ENCODE measurements at places on chromosomes 6 and 20. TPM values are rescaled to one million over a fixed set of nuclear protein-coding genes. Genes with fewer than 3 reads are reported as not detected.

The DEFB118 gene
- not detected for total RNA-seq

- DNase-seq: no peak
Observed at GRCh38 chr6:80725156-80725930, 618.9 kb downstream of the BCKDHB start.

- no peak for DNase-seq
Observed at GRCh38 chr20:62962221-62962879, 9.8 kb downstream of the SLC17A9 start.

The GMDS gene
- 37.0 TPM for total RNA-seq

DNA sequence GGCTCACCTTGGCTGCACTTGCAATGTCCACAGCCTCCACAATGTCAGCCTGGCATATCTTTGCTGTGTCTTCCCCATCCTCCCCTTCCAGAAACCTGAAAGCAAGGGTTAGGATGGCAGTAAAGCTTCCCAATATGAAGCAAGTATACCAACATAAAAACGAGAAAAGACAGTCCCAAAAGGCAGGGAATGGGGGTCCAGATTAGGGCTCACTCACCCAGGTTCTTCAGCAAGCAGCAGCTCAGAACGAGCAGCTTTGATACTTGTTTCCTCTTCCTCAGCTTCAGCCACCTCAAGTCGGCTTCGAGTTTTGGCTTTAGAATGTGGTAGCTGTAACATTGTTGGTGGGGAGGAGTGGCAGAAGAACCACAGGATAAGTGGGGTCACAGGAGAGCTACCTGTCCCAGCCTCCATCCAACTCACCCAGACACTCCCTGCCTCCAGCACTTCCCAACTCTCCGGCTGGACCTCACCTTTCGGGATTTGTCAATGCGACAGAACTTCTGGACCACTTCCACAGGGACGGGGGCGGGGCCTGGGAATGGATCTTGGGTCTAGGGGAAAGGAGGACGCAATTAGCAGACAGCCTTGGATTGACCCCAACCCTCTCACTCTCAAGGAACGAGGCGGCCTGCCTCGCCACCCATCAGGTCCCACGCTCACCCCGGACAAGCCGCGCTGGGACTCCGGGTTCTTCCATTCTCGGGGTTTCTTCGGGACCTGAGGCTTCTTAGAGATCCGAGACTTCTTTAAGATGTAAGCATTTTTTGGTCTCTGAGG, 708 bp downstream of the WDR46 start:
- no peak for DNase-seq

The PLCB4 gene
- 0.21 TPM for total RNA-seq

The KIAA1586 gene
- 2.3 TPM for total RNA-seq

GRCh38 chr6:41503827-41504465, 42.2 kb upstream of the FOXP4 start:
- DNase-seq: no peak

The BCAS4 gene
- total RNA-seq: 4.4 TPM

- DNase-seq: no peak
Observed at GRCh38 chr6:148869585-148869984, 122.8 kb downstream of the UST start.

- no peak for DNase-seq
Observed at GRCh38 chr6:31614075-31614619, 887 bp upstream of the AIF1 start.

DNA sequence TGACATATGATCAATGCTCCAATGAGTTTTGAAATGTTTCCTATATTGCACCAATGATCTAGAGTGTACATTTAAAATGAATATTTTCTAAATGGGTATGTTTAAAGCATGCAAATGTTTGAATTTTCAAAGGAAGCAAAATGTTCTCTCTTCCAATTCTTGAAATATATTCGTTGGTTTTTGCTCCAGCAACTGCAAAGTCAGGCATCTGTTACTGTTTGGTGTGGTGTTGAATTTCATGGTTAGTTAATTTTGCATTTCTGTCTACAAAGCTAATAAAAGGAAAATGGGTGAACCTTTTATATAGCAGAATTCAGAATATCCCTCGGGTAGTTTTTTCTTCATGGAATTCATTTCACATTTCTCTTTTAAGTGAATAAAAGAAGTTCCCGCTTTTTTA, 1018.3 kb downstream of the GRIK2 start:
- DNase-seq: no peak

DNA sequence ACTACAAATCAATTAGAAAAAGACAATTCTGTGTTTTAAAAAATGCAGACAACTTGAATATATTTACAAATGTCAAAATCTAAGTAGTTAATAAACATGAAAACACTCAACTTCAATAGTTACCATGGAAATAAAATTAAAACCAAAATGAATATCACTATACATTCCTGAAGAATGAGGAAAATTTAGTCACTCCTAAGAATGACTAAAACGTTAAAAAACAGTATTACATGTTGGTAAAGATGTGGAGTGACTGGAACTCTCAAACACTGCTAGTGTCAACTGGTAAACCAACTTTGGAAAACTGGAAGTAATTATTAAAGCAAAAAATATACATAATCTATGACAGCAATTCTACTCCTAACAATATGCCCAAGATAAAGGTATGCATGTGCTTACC, 36.3 kb downstream of the AHI1 start:
- DNase-seq: no peak

- no peak for DNase-seq
Observed at GRCh38 chr20:3459881-3460307, 10.9 kb upstream of the ATRN start.

DNA sequence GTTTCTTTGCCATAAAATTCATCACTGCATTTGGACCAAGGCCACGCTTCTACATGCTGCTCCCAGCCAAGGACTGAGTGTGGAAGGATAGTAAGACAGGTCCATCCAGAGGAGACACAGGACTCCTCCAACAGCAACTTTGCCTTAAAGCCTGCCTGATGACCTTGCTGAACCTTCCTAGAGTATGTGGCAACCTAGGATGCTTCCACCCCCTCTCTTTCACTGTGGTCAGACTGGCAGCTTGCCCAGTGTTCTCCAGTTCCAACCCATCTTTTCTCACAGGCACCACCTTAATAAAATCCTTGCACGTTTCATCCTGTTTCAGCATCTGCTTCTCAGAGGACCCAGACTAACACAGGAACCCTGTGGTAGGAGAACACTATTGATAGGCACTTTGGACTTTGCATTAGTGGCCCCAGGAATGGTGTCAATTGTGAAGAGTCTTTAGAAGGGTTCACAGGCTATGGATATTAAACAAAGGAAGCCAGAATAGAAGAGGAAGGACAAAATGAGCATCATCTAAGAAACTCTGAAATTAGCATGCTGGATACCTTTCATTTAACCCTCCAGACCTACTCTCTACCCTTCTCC, 2.4 kb upstream of the PKHD1 start:
- DNase-seq: peak; percentile 32

The STMND1 gene
- not detected for total RNA-seq

DNA sequence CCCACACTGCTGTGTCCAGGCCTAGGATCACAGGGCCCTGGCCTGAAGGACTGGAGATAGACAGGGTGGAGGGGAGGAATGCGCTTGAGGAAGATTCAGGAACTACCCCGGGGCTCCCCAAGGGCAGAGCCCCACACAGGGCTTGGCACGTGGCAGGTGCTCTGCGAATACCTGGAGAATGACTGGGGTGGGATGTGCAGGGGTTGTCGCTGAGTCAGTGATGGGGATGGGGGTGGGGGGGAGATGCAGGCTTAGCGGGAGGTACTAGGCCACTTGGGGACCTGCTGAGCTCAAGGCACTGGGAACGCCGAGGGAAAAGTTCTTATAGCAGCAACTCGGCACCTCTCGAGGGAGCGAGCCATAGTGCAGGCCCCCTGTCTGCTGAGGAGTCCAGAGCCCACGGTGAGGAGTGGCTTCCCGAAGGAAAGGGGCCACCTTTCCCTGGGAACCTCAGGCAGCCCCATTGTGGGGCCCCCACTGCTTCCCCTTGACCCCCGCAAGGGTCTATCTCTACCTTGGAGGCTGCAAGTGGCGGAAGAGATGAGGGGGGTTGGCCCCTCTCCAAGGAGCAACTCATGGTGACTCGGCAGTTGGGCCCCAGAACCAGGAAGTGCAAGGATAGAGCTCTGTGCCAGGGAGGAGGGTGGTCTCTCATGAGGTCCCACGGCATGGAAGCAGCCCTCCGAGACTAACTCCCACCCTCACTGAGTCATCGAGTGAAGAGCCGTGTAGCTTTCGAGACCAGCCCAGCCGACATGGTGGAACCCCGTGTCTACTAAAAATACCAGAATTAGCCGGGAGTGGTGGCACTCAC, 33.1 kb downstream of the SRC start:
- no peak for DNase-seq

The FAM135A gene
- total RNA-seq: 24.4 TPM

DNA sequence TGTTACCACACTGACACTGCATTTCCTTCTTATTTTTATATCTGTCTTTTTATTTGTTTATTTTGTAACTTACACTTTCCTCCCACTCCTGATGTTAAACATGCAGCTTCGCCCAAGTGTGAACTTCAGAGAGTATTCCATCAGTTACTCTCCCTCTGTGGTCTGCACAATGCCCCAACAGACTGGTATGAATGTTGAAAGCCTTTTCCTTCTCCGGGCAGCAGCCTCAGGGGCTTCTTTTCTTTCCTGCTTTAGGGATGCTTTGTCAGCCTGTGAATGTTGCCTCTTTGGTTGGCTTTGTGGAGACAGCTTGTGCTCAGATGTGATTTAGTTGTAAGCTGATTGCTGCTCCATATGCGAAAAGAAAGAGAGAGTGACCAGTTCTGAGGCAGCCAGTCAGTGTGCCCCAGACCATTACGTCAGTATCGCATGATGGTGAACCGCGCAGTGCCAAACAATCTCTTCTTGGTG, 44.0 kb downstream of the SMPDL3A start:
- no peak for DNase-seq

DNA sequence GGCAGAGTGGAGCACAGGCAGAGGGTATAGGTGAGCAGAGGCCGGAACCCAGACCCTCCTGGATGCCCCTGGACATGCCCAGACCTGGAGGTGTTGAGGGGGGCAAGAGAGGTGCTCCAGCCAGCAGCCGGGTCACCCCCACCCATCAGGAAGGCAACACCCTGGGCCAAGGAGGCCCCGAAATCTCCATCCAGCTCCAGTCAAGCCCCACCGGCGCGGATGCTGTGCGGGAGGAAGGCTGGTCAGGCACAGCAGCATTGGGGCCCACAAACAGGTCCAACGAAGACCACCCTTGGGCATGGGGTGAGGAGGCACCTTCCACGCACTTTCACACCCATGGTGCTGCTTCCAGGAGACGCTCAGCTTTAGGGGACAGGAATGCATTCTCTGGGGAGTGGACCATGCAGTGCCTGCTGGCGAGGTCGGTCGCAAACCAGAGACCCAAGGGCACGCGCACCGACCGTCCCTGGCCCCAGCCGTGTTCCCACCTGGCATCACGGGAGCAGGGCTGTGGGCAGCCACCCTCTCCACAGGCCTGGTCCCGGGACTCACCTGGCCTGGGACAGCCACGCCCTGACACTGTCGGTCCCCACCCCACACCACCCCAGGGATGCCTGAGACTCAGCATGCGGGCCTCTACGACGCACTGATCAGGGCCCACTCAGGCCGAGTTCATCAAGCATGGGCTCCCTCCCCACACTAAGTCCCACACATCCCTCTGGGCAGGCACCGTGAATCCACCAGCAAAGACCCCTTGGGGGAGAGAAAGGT, 43.6 kb upstream of the ZBP1 start:
- no peak for DNase-seq

The TNFRSF21 gene
- total RNA-seq: 115 TPM

- DNase-seq: no peak
Observed at GRCh38 chr6:119334535-119335264, 14.9 kb downstream of the MAN1A1 start.

DNA sequence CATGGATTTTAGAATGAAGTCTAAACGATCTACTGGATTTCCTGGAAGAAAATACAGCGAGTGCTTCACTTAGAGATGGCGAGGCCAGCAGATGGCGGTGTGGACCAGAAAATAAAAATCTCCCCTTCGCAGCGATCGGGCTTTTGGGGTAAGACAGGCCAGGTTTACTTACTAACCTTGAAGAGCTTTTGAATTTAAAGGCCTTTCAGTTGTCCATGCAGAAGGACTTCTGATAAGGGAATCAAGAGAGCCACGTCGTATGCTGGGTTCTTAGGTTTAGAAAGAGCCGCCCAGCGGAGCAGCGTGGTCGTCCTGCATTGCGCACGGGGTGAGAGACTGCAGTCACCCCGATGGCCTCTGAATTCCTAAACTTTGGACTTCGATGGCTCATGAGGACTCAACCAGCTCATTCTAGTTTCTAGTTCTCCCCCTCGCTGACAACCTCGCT, 125.2 kb upstream of the RALGAPA2 start:
- peak; percentile 66 for DNase-seq

The LST1 gene
- total RNA-seq: not detected

DNA sequence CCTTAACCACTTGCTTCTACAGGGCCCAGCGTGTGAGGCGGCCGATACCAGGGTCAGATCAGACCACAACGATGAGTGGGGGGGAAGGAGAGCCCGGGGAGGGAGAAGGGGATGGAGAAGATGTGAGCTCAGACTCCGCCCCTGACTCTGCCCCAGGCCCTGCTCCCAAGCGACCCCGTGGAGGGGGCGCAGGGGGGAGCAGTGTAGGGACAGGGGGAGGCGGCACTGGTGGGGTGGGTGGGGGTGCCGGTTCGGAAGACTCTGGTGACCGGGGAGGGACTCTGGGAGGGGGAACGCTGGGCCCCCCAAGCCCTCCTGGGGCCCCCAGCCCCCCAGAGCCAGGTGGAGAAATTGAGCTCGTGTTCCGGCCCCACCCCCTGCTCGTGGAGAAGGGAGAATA, 2.8 kb downstream of the RING1 start:
- no peak for DNase-seq

The BMP6 gene
- total RNA-seq: not detected

GRCh38 chr6:77626426-77626825, 26.4 kb upstream of the MEI4 start:
- no peak for DNase-seq

The MOG gene
- not detected for total RNA-seq

DNA sequence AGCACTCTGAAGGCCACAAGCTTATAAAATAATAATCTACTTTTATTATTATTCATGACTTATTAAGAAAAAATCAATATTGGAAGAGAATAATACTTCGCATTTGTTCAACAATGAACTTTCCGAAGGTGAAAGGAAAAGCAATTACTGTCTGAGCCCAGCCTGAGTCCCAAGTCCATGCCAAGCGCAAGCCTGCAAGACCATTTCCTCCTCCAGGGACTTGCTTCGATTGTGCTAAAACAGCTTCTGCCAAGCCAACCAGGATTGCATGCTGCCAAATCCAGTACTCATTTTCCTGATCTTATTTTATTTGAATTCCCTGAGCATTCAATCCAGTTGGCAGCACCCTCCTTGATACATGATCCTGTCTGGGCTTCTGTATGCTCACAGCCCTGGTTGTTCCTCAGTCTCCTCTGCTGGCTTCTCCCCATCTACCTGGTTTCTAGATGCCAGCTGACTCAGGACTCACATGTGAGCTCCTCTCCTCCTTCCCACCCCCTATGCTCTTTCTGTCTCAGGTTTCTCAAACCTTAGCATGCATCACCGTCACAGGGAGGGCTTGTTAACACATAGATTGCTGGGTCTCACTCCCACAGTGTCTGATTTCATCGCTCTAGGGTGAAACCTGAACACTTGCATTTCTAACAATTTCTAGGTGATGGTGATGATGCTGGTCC, 55.9 kb upstream of the PSMF1 start:
- no peak for DNase-seq

The PAX1 gene
- not detected for total RNA-seq

The ULBP2 gene
- 3.2 TPM for total RNA-seq
